Esophagus squamous epithelium (tissue), 5 donors: ENCODE measurements at places on chromosomes 11 and 22.

DNA sequence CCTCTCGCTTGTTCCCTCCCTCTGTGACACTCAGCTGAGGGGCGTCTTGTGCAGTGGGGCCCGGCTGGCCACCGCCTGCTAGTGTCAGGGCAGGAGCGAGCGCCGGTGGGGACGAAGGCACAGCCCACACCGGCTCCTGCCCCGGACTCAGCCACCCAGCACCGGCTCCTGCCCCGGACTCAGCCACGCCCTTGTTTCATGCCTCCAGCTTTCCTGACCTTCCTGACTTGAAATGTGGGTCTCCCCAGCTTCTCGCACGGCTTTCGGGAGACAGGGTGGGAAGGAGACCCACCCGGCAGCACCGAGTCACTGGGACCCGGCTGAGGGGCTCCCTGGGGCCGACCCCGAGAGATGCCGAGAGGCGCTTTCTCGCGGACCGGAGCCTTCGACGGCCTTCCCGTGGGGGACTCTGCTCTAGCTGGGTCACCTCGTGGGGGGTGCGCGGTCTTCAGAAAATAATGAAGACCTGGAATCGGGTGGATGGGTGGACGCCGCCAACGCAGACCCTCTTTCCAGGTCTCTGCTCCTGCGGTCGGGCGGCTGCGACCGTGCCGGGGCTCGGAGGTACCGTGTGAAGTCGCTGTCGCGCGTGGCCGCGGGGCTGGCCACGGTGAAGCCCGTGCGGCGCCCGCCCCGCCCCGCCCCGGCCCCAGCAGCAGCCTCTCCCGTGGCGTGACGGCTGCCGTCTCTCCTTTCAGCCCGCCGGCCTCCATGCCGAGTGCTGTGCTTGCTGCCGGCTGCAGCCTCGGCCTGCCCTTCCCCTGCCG lies 10.2 kb downstream of the GLB1L2 start:
- no peak for DNase-seq

GRCh38 chr11:75631086-75631730 lies 37.6 kb downstream of the MAP6 start:
- DNase-seq = no peak

GRCh38 chr11:86046116-86046515 lies 22.8 kb downstream of the PICALM start:
- DNase-seq = no peak

DNA sequence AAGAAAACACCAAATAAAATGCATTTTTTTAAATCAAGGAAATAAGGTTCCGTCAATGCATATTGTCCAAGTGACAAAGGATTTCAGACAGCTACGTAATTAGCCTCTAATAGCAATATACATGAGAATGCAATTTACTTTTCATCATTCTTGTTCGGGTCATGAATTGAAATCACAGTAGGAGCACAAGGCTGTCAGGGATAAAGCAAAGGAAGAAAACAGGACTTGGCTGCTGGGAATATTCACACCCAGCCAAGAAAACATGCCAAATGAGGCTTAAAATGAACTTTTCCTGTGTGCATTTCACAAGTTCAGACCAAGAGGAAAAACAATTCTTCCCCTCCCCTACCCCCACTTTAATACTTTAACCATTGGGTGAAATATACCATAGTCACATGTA lies 188.6 kb downstream of the CWF19L2 start:
- no peak for DNase-seq

DNA sequence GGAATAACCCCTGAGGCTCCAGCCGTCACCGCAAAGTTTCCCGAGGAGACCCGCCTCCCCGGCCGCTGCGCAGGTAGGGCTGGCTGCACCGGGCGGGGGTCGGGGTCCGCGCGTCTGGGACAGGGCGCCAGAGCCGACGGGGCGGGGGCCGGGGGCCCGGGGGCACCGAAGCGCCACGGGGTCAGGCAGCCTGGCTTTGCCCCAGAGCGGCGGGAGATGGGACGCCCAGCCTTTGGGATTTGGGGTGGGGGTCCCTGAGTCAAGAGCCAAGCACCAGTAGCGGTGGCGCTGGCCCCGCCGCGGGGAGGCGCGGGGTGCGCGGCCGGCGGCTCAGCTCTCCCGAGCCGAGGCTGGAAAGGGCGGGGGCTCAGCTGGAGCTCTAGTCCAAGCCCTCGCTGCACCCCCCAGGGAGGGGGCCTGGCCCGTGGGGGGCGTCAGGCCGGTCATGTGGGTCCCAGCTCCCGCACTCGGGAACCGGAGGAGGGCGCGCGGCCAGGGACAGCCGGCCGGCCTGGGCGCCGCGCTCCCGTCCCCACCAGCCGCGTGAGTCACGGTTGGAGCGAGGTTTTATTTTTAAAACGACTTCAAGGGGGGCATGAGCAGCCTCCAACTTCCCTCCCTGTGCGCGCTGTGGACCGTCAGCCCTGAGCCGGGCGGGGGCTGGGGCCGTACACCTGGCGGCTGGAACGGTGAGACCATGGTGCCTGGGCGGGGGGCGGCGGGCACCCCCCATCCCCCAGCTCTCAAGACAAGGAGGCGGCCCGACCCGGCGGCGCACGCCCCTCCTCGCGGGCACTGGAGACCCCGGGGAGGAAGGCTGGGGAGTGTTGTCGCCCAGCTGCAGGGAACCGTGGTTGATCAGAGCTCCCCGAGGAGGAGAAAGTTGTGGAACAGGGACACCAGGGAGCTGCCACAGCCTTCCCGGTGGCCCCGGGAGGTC lies 626 bp downstream of the FLRT1 start:
- no peak for DNase-seq

DNA sequence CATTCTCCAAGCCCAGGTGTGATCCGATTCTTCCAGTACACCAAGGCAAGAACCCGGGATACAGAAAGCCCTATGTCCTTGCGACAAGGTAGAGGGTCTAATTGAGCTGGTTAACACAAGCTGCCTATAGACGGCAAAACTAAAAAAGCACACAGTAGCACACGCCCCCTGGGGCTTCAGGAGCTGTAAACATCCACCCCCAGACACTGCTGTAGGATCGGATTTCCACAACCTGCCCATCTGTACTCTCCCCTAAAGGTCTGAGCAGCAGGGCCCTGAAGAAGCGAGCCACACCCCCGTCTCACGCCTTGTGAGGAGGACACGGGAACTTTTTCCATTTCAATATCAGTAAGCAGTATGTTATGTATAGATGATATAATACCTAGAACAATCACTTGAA lies 624.7 kb downstream of the BUD13 start:
- no peak for DNase-seq

- no peak for DNase-seq
These were observed 10.8 kb upstream of the LDHA start for GRCh38 chr11:18383388-18384156.

DNA sequence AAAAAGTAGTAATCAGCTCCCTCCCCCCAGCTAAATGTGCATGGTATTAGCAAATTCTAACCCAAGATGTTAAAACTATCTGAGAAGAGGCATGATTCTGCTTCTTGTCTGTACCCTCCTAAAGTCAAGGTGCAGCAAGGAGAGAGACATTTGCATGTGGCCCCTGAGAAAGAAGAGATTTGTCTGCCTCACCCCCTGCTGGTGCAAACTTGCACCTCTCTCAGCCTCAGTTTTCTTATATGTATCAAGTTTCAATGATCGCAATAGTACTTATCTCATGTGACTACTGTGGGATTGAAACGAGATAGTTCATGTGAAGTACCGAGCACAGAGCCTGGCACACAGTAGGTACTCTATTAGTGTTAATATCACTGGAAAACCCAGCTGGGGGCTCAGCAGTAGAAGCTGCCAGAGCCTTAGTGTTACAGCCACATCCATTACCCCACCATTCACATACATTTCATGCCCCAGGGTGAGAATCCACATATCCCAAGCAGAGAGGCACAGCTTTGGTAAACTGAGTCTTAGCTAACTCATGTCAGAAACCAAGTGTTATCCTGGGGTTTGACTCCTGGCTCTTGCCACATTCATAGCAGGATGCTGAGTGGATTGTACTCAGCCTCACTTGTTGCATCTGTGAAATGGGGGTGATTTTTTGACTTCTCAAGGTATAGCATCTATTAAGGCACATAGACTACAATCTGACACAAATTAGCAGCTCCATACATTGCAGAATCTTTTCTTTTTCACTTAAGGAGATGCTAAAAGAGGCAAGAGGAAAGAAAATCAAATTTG lies 24.9 kb downstream of the CD44 start:
- no peak for DNase-seq

DNA sequence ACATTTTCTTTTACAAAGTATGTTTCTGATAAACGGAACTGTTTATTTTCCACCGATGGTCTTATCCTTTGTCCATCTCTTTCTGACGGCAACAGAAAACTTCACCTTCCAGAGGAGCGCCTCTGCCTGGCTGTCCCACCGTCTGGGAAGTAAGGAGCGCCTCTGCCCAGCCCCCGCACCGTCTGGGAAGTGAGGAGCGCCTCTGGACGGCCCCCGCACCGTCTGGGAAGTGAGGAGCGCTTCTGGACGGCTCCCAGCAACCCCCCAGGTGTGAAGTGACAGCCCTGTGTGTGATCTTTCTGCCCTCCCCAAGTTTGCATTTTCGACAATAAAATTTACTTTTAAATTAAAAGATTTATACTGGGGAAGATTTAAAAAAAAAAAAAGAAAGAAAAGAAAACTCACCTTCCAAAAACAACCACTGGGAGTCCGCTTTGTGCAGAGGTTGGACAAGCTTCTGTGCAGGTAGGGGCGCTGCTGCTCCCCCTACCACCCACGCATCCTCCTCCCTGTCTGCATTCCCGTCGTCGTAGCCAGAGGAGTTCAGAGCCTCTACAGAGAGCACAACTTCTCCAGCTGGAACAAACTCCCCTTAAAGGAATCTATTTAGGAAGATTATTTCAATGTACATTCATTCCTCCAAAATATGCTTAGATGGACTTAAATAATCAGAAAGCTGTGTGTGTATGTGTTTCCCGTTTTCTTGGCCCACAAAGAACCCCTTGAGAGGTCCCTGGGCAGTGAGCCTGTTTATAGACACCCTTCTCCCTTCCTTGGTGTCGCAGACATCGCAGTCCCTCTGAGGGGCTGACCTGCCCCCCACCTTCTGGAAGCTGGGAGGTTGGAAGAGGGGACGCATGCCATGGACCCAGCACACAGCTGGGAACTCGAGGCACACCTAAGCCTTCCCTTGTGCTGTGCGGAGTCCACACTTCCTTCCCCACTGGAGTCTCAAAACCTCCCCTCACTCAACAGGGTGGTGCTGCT lies 849 bp upstream of the APOBEC3B start:
- no peak for DNase-seq
